ENCODE measurements at places on chromosomes 16 and 17. TPM values are rescaled to one million over a fixed set of nuclear protein-coding genes. Genes with fewer than 3 reads are reported as not detected.

GRCh38 chr17:44137891-44138709 is 3.6 kb upstream of the HROB start:
- H3K27me3 ChIP-seq = no peaks in the 10 kb centered on the region
- H3K4me1 ChIP-seq = peaks cover 25% of the 10 kb centered on the region
- peak; percentile 60 for DNase-seq

PERCC1 gene
- not detected for total RNA-seq

GRCh38 chr16:66905633-66906539 is 12.8 kb downstream of the CDH16 start:
- H3K27ac ChIP-seq = peak overlapping the region; percentile 88
- H3K36me3 ChIP-seq = no peaks in the 10 kb centered on the region
- no peak overlapping the region for H3K4me3 ChIP-seq
- peaks cover 5% of the 10 kb centered on the region for H3K4me1 ChIP-seq
- peak; percentile 55 for DNase-seq

DNA sequence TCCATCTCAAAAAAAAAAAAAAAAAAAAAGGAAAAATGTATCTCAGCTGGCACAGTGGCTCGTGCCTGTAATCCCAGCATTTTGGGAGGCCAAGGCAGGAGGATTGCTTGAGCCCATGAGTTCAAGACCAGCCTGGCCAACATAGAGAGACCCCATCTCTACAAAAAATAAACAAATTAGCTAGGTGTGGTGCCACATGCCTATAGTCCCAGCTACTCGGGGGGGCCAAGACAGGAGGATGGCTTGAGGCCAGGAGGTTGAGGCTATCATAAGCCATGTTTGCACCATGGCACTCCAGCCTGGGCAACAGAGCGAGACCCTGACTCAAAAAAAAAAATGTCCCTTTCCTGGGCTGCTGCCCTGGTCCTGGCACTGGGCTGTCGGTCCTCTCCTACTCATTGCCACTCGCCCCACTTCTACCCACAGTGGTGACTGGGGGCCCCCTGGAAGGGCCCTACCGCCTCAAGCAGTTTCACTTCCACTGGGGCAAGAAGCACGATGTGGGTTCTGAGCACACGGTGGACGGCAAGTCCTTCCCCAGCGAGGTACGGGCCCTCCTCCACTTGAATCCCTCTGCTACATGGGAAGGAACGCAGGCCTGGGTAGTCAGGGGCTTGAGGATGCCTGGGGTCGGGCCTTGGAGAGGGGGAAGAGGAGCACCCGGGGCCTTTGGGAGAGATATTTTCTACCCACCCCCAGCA is 6.1 kb downstream of the CA7 start:
- H3K27me3 ChIP-seq = peaks cover 33% of the 10 kb centered on the region
- H3K4me3 ChIP-seq = no peak overlapping the region
- no peak overlapping the region for H3K27ac ChIP-seq
- no peak for DNase-seq
- H3K4me1 ChIP-seq = peaks cover 9% of the 10 kb centered on the region

DNA sequence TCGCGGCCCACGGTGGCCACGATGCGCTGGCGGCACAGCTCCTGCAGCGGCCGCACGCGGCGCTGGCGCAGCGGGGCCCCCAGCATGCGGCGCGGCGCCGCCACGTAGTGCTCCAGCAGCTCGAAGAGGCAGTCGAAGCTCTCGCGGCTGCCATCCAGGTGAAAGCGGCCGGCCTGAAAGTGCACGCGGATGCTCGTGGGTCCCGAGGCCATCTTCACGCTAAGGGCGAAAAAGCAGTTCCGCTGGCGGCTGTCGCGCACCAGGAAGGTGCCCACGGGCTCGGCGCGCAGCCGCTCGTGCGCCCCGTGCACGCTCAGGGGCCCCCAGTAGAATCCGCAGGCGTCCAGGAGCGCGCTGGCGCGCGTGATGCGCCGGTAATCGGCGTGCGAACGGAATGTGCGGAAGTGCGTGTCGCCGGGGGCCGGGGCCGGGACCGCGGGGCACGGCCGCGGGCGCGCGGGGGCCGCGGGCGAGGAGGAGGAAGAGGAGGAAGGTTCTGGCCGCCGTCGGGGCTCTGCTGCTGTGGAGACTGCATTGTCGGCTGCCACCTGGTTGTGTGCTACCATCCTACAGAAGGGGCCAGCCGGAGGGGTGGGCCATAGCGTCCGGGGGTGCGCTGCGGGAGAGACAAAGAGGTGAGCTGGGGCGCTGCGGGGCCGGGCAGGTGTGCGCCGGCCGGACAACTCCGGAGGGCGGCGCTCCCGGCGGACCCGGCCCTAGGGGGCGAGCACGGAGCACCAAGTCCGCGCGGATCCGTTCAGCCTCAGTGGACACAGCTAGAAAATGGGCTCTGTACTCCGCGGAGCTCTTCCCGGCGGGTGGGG is 879 bp downstream of the SOCS1 start:
- peak overlapping the region; percentile 77 for H3K4me3 ChIP-seq
- H3K4me1 ChIP-seq = peaks cover 42% of the 10 kb centered on the region
- peaks cover 19% of the 10 kb centered on the region for H3K36me3 ChIP-seq
- H3K27me3 ChIP-seq = no peaks in the 10 kb centered on the region

GUCY2D gene
- total RNA-seq = 1.1 TPM

GRCh38 chr17:37024181-37024637 is 75.5 kb downstream of the AATF start:
- peaks cover 8% of the 10 kb centered on the region for H3K4me1 ChIP-seq
- DNase-seq = no peak
- no peak overlapping the region for H3K4me3 ChIP-seq

- no peaks in the 10 kb centered on the region for H3K4me1 ChIP-seq
- H3K27me3 ChIP-seq = no peaks in the 10 kb centered on the region
- no peak overlapping the region for H3K27ac ChIP-seq
- no peak overlapping the region for H3K4me3 ChIP-seq
- no peak for DNase-seq
- H3K36me3 ChIP-seq = peaks cover 62% of the 10 kb centered on the region
Measured at GRCh38 chr17:44928136-44928535, 12.8 kb upstream of the GFAP start.

GRCh38 chr17:49051269-49051668 is 54.1 kb downstream of the IGF2BP1 start:
- no peaks in the 10 kb centered on the region for H3K27me3 ChIP-seq
- H3K4me1 ChIP-seq = peaks cover 44% of the 10 kb centered on the region
- H3K27ac ChIP-seq = no peak overlapping the region
- no peak for DNase-seq

DNA sequence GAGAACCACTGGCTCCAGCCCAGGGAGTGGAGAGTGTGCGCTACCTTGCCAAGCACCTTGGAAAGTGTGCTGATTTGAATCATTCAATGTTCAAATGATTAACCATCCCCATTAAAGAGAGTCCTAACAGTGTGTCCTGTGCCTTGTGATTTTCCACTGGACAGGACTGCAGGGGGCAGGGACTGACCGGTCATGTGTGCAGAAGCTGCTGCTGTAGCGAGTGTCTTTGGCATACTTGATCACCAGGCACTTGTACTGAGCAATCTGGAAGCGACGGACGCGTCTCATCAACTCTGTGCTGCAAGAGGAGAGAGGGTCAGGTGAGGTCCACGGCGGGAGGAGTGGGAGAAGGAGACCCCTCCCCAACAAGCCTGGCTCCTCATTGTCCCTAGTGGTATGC is 2.0 kb downstream of the TK1 start:
- H3K4me3 ChIP-seq = peak overlapping the region; percentile 82
- no peak for DNase-seq
- peaks cover 50% of the 10 kb centered on the region for H3K36me3 ChIP-seq
- H3K4me1 ChIP-seq = peaks cover 24% of the 10 kb centered on the region
- peak overlapping the region; percentile 39 for H3K27ac ChIP-seq
- H3K27me3 ChIP-seq = no peaks in the 10 kb centered on the region

TERB1 gene
- not detected for total RNA-seq

- H3K36me3 ChIP-seq = peaks cover 3% of the 10 kb centered on the region
- H3K27me3 ChIP-seq = no peaks in the 10 kb centered on the region
- H3K27ac ChIP-seq = no peak overlapping the region
- DNase-seq = no peak
Measured at GRCh38 chr16:48146131-48146530, 9.7 kb downstream of the ABCC12 start.

GRCh38 chr16:74449470-74449869 is 28.2 kb upstream of the CLEC18B start:
- no peak for DNase-seq
- peaks cover 42% of the 10 kb centered on the region for H3K36me3 ChIP-seq
- H3K4me1 ChIP-seq = no peaks in the 10 kb centered on the region
- H3K4me3 ChIP-seq = no peak overlapping the region

ZNF624 gene
- total RNA-seq = 3.0 TPM

- peaks cover 24% of the 10 kb centered on the region for H3K4me1 ChIP-seq
- DNase-seq = no peak
- H3K27ac ChIP-seq = no peak overlapping the region
- H3K36me3 ChIP-seq = no peaks in the 10 kb centered on the region
- H3K4me3 ChIP-seq = no peak overlapping the region
Measured at GRCh38 chr17:61225178-61225882, 174.3 kb upstream of the TBX2 start.

DNA sequence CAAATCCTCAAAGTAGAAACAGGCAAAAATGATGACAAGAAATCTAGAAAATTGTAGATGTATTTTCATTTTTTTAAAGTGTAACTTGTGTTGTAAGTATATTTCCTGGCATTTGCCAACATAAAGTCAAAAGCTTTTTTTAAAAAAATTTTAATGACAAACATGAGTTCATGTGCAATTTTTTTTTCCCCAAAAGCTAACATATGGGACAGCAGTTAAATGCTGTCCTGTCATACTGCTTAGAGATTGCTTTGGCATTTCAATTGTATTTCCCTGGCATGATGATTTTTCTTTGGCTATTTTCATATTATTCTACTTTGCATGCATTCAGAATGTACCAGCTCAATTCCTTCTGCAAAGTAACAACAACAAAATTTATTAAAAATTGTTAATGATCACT is 24.5 kb upstream of the CPPED1 start:
- no peak overlapping the region for H3K4me3 ChIP-seq
- H3K36me3 ChIP-seq = no peaks in the 10 kb centered on the region
- H3K27ac ChIP-seq = no peak overlapping the region
- DNase-seq = no peak

NOD2 gene
- 0.34 TPM for total RNA-seq

TM4SF5 gene
- total RNA-seq = not detected

SCARF1 gene
- 4.9 TPM for total RNA-seq

DNA sequence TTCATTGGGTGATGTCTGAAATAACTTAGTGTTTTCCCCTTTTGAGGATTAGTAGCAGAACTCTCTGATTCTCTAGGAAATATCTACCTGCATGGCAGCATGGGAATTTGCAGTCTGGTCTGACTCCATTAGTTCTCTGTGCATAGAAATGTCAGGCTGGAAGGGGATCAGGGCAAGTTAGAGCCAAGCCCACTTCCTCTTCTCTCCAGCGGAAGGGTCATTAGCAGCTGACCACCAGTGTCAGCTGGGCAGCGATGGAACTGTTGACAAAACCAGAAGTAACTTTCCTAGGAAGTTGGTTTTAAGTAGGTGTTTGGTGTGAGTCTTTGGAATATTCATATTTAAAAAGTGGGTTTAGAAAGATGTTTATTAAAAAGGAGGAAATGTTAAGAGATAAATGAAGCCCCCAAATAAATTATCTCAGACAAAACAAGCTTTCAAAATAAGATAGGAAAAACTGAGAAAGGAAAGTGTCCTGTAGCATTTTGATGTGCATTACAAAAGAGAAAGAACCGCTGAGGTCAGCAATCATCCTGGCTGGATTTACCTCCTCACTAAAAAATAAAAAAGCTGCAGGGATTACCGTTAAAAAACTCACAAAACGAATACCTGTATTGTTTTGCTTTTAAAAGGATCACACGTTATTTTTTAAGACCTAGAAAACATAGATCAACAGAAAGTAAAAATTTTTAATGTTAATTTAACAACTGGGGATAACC is 32.4 kb upstream of the MMD start:
- H3K27me3 ChIP-seq = no peaks in the 10 kb centered on the region
- H3K27ac ChIP-seq = peak overlapping the region; percentile 90
- H3K4me1 ChIP-seq = peaks cover 46% of the 10 kb centered on the region
- H3K36me3 ChIP-seq = no peaks in the 10 kb centered on the region
- H3K4me3 ChIP-seq = peak overlapping the region; percentile 5
